ENCODE measurements at places on chromosomes 7 and 10.

- DNase-seq = no peak
These were observed 541.8 kb downstream of the INHBA start for GRCh38 chr7:41161041-41161587.

- no peak for DNase-seq
These were observed 21.5 kb upstream of the OGDHL start for GRCh38 chr10:49783645-49784044.

- DNase-seq = no peak
These were observed 158.6 kb upstream of the INSYN2A start for GRCh38 chr10:127354992-127355391.

- no peak for DNase-seq
These were observed 24.3 kb downstream of the CALHM2 start for GRCh38 chr10:103427866-103428265.

- no peak for DNase-seq
These were observed 82.2 kb downstream of the PARD3 start for GRCh38 chr10:34732926-34733325.

DNA sequence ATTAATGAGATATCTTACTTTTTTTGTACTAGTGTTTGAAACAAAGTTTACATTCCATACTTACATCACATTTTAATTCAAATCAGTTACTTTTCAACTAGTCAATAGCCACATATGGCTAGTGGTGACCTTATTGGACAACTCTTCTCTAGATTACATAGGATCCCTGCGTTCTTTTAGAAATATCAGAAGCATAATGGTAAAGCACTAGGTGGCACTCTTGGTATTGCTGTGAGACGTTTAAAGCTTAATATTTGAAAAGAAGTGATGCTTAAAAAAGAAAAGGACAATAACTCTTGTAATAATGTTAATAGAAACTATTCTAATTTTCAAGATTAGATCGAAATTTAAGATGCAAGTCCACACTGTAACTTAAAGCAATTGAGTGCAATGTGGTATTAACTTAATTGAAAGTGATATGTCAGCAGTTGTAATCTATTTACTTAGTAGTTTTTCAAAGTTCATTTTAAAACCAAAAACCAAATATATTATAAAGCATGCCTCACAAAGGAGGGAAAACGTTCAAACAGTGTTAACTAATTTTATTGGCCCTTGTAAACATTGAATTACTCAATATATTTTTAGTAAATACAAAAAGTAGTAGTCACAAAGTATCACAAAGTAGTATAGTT is 339.1 kb downstream of the ATRNL1 start:
- DNase-seq = no peak

GRCh38 chr7:33516568-33516967 is 387.2 kb downstream of the BBS9 start:
- DNase-seq = no peak

DNA sequence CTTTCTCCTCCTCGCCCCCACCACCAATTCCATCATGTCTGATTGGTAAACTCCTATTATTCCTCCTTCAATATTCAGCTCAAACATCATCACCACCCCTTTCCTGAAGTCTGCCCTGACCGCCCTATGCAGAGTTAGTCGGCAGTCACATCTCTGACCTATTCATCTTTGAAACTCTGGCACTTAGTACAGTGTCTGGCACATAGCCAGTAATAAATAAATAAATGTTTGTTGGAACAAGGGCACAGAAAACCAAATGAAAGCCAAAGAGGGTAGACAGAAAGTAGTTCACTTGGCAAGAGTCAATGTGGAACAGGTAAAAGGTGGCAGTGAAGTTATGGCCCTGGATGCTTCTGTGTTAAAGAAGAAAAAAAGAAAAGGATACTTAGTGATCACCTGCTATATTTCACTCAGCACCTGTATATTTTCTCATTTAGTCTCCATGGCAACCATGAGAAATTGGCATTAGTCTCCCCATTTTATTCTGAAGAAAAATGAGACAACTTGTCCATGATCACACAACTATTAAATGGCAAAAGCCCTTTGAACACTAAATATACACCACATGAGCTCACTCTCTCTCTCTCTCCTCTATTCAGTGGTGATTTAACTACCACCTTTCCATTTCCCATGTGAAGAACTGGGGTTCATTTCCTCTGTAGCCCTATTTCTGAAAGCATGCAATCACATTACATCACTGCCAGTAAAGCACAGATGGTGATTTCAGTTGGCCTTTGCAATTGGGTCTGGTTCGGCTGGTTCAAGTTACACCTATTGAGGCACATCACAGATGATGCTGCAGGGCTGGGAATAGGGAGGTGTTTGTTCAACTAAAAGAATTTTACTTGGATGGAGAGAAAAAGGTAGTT is 25.3 kb downstream of the CHCHD3 start:
- DNase-seq = no peak

DNA sequence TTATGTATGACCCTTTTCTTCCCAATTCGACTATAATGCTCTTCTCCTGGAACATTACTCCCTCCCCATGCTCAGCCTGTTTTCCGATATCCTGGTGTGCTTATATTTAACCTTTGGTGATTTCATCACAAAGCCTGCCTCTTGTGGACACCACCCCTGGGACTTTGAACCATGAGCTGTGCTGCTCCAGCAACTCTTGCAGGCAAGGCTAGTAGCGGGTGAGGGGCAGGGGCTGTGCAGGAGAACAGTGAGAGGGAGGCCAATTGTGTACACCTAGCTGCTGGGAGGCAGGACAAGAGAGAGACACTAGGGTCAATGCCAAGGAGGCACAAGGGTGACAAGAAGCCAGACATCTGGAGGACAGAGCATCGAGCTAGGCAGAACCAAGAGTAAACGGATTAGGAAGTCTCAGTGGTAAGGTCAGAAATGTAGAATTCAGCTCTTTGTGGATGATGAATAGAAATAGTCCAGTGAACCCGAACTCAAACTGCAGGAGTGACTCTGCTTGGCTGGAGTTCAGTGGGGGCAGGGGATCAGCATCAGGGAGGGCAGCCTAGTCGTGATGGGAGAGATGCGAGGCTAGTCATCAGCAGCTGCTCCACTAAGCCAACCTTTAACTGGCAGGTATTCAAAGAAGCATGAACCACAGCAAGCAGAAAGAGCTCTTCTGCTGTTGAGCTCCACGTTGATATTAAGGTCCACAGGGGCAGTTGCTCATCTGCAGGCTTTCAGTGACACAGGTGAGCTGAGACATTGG is 31.0 kb upstream of the MKI67 start:
- no peak for DNase-seq

GRCh38 chr7:36366005-36366717 is 23.5 kb upstream of the ANLN start:
- DNase-seq = no peak

DNA sequence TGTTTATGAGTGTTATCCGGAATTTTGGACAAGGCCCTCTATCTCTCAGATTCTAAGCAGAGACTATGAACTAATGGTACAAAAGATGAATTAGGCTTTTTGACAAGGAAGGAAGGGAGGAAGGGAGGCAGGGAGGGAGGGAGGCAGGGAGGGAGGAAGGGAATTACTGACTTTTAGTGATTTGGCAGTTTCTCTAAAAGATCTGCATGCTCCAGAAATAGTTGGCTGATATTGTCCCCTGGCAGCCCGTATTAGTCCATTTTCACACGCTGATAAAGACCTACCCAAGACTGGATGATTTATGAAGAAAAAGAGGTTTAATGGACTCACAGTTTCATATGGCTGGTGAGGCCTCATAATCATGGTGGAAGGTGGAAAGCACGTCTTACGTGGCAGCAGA is 1093.5 kb downstream of the NRG3 start:
- DNase-seq = no peak

DNA sequence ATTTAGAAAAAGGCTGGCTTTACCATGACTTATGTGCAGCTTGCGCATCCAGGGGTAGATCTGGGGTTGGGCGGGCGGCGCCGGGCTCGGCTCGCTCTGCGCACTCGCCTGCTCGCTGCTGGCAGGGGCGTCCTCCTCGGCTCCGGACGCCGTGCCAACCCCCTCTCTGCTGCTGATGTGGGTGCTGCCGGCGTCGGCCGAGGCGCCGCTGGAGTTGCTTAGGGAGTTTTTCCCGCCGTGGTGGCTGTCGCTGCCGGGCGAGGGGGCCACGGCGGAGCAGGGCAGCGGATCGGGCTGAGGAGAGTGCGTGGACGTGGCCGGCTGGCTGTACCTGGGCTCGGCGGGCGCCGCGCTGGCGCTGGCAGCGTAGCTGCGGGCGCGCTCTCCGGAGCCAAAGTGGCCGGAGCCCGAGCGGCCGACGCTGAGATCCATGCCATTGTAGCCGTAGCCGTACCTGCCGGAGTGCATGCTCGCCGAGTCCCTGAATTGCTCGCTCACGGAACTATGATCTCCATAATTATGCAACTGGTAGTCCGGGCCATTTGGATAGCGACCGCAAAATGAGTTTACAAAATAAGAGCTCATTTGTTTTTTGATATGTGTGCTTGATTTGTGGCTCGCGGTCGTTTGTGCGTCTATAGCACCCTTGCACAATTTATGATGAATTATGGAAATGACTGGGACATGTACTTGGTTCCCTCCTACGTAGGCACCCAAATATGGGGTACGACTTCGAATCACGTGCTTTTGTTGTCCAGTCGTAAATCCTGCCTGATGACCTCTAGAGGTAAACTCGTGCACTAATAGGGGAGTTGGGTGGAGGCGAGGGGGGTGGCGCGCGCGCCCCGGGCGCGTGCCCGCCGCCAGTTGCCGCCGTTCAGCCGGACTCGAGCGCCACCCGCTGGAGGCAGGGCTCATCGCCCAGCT is at the start of gene HOXA5:
TSS of gene HOXA5 (minus strand) at position 659 of the 927 bp plus-strand sequence. CDS start at position 585, 74 bp downstream.
- peak; percentile 28 for DNase-seq

DNA sequence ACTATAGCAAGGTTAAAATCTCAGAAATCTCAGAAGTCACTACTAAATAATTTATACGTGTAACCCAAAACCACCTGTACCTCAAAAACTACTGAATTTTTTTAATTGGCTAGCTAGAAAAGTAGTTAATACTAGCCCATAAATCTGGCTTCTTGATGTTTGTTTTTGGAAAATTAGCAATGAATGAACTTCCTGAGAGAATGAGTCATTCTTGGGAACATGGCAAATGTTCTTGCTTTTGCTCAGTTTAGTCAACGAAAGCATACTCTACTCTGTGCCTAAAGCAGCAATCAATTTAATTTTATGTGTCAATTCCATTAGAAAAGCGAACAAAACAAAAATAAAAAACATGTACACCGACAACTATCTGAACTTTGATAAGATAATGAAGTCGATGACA is 69.2 kb downstream of the SEMA3E start:
- no peak for DNase-seq

GRCh38 chr7:72709909-72710308 is 118.1 kb downstream of the TYW1B start:
- no peak for DNase-seq

DNA sequence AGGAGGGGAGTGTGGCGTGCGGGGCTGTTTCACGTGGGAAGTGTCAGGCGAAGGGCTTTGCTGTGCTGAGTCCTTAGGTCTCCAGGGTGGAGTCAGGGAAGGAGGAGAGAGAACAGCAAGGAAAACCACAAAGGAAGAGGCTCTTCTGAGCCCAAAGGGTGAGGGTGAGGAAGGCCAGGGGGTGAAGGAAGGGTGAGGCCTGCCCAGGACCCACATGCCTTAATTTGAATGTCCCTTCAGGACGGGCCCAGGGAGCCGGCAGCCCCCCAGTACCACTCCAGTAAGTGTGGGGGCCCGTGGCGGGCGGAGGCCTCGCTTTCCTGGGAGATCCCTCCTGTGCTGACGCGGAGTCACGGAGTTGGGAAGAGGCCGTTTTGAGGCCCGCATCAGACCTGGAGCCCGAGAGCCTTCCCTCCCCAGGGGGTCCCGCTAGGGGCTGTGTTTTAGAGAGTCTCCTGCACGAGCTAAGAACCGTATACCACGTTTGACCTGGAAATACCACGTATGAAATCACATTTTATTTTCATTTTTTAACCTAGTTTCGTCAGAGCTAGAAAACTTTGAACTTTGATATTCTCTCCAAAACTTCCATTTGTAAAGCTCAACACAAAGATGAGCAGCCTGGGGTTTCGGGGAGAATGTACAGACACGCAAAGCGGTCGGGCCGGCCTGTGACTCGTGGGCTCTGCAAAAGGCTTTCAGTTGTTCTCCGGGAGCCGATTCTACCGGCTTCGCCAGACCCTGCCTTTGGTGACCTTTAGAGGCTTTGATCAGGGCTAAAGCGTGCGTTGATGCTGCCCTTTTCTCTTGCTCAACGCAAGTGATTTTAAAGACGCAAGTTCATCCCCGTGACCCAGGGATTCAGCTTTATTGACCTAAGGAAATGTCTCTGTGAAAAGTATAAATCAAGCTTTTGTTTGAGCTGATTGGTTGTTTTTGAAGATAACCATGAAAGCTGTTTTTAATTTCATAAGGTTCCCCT is 23.6 kb upstream of the TTYH3 start:
- DNase-seq = no peak

DNA sequence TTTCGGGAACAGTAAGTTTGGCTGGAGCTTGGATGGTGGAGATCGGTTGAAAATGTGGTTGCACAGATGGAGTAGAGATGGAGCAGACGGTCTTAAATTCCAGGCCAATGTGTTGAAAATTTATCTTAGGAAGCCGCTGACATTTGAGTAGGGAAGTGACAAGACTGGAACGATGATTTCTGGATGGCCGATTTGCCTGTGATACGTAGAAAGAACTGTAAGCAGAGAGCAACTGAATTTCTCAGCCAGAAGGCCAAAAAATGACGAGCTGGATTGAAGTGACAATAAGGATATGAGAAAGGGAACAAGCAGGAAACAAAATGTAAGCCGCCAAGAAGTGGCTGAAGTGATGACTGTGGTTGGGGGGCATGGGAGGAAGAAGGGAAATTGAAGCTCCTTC is 687 bp upstream of the ARMC3 start:
- DNase-seq = no peak

DNA sequence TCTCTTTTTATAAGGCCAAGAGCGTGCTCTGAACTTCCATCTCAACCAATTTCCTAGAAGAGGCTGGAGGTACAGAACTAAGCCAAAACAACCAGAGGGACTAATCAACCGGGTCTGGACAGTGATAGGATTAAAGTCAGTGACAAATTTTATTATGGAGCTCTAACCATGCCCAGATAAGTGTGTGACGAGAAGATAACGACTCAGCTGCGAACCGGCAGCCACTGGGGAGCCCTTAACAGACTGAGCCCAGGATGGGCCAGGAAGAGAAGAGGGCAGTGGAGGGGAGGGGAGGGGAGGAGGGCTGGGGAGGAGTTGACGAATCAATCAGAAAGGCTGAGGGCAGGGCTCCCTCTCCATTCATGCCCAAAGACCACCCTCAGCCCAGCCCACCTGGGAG is 119.9 kb downstream of the PLXNA4 start:
- no peak for DNase-seq

DNA sequence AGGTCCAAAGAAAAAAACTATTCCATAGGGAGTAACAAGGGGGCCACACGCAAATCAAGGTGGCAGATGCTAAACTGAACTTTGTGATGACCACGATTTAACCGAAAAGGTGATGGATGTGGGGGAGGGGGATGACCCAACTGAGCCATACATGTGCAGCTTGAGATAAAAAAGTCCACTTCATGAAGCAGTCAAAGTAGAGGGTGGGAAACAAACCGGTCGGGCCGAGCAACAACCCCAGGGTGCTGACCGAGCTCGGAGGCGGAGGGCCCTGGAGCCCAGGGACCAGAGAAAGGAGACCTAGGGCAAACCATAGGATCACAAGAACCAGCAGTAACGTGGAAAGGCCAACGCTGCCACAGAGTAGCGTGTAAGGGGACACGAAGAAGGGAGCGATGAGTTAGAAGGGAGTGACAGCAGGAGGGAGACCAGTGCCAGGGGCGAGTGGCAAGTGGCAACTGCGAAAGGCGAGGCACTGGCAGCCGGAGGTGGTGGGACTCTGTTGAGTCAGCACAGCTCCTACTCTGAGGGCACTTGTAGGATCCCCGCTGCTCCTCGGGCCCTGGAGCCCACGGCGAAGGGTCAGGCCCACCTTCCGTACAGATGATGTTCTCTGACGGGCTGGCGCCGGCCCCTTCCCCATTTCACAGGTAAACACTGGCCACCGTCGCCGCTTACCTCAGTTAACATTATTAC is 540 bp downstream of the SNX13 start:
- peak; percentile 63 for DNase-seq

Measured in activated CD4-positive, alpha-beta T cell treated with anti-CD3 and anti-CD28 coated beads, Interleukin-10, Interleukin-2, amounts not matched to agents 100 ng/mL and 50 ng/mL, durations not matched to agents 16 hours and 8 hours (primary cell).